ENCODE measurements at places on chromosomes 1 and 21.

DNA sequence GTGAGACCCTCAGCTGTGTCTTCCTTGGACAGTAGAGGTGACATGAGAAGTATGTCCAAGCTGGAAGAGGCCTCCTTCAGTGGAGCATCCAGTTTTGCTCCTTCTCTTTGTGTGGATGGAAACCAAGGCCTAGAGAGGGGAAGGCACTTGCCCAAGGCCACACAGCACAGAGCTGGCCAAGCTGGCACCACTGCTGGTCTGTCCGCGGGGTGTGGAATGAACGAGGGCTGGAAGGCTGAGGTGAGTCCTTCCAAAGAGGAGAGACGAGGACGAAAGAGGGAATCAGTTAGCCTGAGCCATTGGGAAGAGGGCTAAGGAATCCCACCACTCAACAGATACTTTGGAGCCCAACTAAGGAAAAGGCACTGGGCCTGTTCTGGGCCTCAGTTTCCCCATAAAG lies 27.8 kb upstream of the SELENON start:
- no peak for DNase-seq

DNA sequence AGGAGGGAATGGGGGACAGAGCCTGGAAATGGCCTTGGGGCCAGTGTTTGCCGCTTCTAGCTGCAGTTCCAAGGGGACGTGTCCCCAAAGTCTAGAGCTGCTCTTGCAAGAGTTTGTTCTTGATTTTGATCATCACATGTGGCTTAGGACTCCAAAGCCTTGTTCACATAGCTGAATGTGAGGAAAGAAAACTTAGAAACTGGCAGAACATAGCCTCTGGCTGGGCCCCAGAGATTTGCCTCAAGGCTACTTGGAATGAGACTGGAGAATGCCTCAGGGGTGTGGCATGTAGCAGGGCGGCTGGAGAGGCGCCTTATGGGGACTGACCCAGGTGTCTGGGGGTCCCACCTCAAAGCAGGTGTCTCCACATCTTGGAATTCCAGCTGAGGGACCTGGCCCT lies 2.3 kb downstream of the PDXK start:
- DNase-seq = no peak

DNA sequence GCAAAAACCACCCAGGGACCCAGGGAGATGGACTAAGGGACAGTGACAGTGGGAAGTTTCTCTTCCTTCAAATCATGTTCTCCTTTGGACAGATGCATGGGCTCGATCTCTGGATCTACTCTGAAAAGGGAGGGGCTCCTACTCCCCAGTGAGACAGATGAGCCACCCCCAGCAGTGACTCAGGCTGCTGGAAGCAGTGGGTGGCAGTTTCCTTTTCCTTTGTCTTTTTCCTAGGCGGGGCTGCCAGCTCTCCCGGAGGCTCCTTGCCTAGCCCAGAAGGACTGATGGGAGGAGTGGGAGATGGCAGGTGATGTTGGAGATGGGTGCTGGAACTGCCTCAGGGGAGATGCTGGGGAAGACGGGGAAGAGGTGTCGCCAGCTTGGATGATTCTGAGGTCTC lies 41.0 kb upstream of the IGSF21 start:
- no peak for DNase-seq

DNA sequence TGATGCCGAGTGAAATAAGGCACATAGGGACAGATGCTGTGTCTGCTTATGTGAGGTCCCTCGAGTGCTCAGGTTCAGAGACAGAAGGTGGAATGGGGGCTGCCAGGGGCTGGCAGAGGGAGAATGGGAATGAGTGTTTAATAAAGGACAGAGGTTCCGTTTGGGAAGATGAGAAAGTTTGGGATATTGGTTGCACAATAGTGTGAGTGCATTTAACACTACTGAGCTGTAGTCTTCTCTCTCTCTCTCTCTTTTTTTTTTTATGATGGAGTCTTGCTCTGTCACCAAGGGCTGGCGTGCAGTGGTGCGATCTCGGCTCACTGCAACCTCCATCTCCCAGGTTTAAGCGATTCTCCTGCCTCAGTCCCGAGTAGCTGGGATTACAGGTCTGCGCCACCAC lies 44.9 kb downstream of the TRAPPC10 start:
- no peak for DNase-seq

DNA sequence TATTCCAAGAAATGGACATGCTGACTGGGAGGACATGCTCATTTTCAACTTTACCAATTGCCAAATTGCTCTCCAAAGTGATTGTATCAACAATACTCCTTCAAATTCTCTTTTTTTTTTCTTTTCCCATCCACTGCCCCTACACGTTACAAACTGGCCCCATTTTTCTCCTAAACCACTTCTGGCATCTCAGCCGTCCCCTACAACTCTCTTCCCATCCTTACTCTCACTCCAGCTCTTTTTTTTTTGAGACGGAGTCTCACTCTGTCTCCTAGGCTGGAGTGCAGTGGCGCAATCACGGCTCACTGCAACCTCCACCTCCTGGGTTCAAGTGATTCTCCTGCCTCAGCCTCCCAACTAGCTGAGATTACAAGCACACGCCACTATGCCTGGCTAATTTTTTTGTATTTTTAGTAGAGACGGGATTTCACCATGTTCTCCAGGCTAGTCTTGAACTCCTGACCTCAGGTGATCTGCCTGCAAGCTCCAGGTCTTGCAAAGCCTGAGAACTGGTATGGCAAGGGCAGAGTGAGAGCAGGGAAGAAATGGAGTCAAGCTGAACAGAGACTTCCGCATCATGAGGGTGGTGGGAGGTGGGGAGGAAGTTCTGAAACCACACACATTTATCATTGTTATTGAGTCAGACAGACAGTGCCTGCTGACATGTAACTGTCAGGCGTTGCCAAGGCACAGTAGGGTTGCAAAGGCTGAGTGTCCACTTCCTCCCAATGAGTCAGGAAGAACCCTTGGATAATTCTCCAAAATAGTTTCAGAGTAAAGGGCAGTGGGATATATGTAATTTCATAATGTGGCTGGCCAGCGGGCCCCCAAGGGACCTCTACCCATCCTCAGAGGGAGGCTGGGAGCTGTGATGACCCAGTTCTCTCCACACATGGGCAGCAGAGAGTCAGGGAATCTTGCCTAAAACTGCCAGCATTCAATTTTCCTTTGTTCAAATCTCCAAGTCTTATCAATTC lies 17.4 kb downstream of the CELA3A start:
- DNase-seq = peak; percentile 57

GRCh38 chr1:202662081-202662480 lies 48.2 kb downstream of the SYT2 start:
- no peak for DNase-seq

DNA sequence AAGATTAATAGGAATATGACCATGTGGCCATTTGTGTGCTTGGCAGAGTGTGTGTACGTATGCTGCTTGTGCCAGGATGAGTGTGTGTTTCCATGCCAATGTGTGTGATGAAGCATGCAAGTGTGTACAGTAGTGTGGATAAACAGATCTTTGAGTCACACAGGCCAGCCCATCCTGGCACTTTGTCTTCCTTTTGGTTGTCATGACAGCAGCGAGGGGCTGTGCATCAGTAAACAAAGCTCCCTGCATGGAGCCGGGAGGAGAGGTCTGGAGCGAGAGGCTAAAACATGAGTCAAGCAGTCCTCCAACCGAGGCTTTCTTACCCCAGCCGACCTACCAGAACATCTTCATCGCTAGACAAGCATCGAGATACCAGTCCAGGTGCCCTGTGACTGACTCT lies 221.2 kb downstream of the CACNA1E start:
- DNase-seq = no peak

GRCh38 chr1:12542616-12543592 lies 75.1 kb downstream of the DHRS3 start:
- DNase-seq = no peak

DNA sequence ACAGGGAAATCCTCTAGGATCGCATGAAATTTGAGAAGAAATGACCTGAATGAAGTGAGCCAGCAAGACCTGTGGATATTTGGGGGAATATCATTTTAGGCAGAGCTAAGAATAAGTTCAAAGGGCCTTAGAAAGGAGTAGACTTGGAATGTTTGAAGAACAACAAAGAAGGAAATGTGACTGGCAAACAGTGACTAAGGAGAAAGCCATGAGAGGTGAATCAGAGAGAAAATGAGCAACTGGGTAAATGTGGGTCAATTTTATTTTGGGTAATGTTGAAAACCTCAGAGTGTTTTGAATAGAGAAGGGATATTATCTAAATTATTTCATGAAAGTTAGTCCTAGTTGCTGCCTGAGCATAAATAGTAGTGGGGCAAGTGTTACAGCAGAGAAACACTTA lies 672.8 kb downstream of the LMO4 start:
- DNase-seq = no peak

DNA sequence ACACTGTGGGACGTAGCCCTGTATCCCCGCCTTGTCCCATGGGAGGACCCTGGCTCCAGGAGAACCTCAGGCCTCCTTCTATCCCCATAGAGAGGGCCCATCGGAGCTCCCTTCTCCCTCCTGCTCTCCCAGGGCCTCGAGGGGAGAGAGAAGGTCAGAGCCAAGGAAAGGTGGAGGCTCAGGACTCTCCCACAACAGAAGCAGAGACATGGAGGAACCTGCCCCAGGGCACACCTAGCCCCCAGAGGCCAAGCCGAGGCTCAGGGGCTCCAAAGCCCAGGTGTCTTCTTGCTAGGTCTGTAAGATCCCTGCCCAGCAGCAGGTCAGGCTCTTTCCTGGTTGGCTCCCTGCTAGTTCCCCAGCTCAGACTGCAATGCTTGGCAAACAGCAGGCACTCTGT lies 34.4 kb upstream of the ARF1 start:
- no peak for DNase-seq

- no peak for DNase-seq
Measured at GRCh38 chr21:37118187-37118826, 45.3 kb downstream of the TTC3 start.

DNA sequence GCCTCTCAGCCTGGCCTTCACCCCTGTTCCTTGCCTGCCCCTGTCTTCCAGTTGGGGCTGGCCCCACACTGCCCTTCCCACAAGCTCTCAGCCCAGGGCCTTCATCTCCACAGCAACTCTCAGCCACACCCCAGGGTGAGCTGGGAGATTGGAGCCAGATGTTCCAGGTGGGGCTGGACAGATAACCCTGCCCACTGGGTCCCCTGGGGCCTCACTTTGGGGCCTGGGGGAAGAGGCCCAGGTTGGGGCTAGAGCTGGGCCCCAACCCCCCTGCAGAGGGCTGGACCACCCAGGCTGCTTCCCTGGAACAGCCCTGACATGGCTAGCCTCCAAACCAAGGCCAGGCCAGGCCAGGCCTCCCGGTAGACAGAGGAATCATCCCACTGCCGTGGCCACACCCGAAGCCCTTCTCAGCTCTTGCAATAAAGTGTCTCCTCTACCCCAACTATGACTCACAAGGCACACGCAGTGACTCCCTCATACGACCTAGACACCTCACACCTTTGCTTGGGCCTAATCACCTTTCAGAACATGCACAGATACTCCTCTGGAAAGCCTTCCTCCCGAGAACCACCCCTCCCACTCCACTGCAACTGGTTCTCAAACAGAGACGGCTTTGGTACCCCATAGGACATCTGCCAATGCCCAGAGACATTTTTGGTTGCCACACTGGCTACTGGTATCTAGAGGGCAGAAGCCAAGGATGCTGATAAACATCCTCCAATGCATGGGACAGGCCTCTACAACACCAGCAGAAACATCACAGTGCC lies 22.2 kb downstream of the SLC2A1 start:
- peak; percentile 27 for DNase-seq

DNA sequence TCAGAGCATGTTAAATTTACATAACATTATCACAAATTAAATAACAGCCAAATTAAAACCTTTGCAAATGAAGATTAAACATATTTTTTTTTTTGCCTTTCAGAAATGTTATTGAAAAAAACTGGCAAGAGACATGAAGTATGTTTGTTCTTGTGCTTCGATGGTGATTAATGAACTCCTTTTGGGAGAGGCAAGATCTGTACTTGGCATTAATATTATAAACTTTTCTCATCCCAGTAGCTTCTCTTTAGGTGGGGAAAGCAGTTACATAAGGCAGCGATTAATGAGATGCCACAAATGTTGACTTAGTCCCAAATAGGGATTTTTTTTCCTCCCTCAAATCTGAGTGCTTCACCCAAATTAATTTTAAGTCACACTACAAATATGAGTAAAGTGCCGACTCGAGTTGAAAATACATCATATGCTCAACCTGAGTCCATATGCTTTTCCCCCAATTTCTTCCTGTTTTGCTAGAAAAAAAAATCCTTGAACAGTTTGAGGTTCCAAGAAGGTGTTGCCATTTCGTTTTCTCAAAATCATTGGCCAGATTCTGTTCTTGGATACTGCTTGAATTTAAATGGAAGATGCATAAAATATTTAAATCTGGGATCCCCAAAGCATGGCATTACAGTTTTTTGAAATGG lies 294.5 kb downstream of the VAV3 start:
- DNase-seq = no peak

DNA sequence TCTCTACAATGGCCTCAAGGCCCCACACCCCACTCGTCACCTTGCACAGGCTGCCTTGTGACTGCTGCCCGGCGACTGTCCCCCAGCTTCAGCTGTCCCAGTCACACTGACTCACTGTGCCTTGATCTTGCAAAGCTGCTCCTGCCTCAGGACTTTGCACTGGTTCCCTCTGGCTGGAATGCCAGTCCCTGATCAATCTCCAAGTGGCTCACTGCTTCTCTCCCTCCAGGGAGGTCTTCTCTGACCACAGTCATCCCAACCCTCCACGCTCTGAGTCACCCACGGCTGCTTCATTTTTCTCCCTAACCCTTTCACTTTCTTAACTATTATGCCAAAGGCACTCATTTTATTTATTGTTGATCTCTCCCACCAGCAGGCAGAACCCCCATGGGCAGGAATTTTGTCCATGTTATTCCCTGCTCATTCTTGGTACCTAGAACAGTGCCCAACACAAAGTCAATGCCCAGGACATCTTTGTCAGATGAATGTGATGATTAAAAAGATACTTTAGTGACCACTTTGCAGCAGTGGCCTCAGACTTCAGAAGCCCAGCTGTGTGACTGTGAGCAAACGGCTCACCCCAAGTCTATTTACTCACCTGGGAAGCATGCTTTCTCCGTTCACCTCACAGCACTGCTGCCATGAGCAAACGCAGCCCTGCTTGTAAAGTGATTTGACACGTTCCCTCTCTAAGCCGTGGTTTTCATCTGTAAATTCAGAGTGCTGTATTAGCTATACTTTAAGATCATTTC lies 53.4 kb downstream of the ZBTB18 start:
- no peak for DNase-seq

DNA sequence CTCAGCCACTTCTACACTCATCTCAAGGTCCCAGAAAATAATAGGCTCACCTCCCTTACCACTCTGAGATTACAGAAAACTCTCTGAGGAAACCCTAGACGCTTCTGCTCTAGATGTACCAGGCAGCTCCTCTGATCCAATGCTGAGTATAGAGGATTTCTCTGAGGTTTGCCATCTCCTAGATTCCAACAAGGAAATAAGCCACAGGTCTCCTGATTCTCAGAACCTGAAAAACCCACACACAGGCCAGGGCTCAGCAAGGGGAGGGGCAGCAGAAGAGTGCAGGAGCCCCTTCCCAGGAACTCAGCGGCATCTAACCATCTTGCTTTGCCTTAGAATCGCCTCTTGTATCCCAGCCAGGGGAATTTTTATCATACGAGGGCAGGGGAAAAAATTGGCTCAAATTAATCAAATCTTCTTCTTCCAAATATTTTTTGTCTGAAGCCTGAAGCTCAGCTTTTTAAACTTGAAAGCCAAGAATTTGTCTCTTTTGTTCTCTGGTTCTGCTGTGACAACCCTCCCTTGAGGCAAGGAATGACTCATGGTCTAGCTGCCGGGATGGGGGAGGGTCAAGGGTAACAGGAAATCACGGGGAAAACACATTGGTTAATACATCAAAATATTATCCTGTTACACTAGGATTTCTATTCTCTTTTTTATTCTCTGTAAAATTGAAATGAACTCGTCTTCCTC lies 30.8 kb downstream of the GORAB start:
- no peak for DNase-seq

GRCh38 chr1:31587720-31588423 lies 11.6 kb downstream of the TINAGL1 start:
- DNase-seq = peak; percentile 17

All from activated T-cell treated with anti-CD3 and anti-CD28 coated beads for 4 hours (primary cell).